Iris pigment epithelial cell (primary cell): ENCODE measurements at places on chromosomes 3 and 15.

DNA sequence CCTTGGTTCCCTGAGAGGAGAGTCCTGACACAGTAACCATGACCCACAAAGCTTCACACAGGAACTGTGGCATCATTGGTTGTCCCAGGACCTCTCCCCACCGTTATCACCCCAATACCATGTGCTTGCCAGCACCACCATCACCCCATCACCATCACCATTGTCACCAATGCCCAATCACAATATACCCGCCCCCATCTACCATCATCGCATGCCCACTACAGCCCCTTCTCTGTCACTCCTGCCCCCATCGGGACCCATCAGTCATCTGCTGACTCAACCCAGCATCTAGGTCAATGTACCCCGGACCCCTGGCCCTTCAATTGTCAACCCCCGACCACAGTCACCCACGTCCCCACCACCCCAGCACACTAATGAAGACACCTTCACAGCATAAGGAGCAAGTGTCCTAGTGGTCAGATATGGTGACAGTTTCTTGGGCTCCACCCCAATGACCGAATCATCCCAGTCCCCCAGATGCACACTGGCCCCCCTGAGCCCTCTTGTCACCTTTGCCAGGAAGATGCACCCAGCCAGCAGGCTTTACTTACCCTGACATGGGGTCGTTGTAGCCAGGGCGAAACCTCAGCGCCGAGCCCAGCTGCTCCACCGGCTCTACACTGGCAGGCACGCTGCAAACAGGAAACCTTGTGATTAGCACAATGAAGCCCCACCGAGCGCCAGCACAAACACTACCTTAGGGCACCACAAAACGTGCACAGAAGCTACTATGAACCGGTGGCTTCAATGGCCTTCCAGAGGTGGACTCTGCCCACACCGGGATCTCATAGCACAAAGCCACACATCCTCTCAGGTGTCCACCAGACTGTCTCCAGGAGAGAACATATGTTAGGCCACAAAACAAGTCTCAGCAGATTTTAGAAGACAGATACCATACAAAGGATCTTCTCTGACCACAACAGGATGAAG is 25.1 kb downstream of the SHISA5 start:
- no peak for DNase-seq

GRCh38 chr15:41347236-41347635 is 14.6 kb downstream of the NUSAP1 start:
- no peak for DNase-seq

- DNase-seq, result peak; percentile 66
These were observed 1.4 kb downstream of the STRIT1 start for GRCh38 chr3:155292133-155292532.

DNA sequence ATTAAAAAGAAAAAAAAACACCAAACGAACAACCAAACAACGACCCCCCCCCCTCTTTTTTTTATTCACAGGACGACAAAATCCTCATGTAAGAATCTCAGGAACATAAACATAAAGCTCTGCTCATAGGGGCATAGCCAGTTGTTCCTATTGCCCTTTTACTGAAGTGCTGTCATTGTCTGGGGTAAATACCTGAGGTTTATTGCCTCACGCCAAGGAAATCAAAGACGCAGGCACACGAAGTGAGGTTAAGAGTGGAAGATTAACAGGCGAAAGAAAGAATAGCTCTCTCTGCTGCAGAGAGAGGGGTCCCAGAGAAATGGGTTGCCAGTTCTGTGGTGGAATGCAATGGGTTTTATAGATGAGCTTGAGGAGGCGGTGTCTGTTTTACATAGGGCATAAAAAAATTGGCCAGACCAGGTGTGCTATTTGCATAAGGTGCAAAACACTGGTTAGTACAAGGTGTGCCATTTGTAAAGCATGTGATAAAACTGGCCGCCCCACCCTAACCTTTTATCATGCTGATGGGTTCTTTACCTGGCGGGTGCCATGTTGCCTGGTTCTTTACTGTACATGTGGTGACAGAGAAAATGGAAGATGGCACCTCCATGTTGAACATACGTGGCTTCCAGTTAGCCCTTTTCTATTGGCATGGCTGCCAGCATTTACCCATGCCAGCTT is 257.6 kb upstream of the ZPLD1 start:
- no peak for DNase-seq
